Stimulated activated CD4-positive, alpha-beta T cell treated with anti-CD3 and anti-CD28 coated beads, Interleukin-4, amount 100 ng/mL, for 48 hours (primary cell): ENCODE measurements at places on chromosomes 1 and 21.

GRCh38 chr1:172340520-172340919, 80.0 kb upstream of the C1orf105 start:
- DNase-seq = no peak

DNA sequence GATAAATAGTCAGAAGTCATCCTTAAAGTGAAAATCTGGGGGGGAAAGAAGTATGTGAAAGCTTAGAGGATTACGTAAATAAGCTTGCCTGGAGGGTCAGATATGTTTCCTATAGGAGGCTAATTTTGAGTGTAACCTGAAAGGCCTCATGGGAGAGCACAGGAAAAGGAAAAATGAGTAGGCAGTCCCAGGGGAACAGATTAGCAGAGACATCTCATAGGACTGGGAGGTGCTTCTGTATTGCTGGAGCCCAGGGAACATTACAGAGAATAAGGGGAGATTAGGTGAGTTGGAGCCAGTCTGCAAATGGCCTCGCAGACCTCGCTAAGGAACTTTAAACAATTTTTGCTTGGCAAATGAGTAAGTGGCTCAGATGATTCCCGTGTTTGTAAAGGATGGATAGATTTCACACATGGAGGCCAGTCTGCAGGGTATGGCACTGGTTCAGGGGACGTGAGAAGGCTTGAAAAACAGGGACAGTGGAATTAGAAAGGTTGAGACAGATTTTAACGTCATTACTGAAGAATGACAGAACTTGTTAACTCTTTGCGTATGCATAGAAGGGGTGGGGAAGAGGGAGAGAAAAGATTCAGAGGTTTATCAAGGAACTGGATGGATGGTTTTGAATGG, 149.1 kb downstream of the GREM2 start:
- DNase-seq = no peak

GRCh38 chr1:169048043-169048442, 58.4 kb upstream of the ATP1B1 start:
- no peak for DNase-seq

- no peak for DNase-seq
Measured at GRCh38 chr1:3869751-3870301, 12.6 kb downstream of the DFFB start.

DNA sequence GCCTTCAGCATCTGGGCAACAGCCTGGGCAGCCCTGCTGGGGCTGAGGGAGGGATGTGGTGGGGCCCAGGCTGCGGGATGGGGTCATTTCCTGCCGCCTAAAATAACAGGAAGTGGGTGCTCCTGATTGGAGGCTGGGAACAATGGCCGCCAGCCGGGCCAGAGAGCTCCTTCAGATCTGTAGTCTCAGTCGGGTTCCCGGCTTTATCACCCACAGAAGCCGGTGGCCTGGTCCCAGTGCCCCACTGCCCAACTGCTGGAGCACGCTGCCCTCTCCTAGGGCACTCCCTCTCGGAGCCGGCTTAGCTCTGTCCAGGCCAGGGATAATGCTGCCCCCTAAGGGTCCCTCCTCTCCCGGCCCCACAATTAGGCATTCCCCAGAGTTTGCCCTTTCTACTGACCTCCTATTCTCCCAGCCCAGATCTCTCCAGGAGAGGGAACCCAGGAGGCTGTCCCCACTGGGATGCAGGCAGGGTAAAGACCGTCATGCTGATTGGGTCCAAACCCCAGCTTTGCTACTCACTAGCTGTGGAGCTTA, 5.1 kb downstream of the MAP7D1 start:
- DNase-seq = peak; percentile 56

DNA sequence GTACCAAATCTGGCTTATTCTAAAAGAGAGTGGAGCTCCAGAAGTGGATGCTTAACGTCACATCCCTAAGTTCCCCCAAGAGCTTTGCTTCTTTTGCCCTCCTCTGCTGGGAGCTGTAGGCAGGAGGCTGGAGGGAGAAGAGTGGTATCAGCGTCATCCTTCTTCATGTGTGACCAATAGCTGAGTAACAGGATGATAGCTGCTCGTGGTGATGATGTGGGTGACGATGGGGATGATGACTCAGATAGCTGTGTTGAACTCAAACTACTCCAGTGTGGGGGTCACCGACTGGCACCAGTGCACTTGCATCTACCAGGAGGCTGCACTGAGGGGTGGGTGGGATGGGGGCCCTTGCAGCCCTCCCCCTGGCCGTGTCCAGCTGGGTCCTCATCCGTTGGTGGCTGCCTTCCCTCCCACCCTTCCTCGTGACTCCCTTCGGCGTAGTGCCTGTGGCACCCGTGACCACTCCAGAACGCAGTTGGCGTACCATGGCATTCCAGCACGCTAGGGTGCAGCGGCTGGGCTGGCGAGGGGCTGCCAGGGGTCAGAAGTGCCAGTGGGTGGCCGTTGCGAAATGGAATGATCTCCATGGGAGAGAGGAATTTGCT, 1.1 kb downstream of the IGFN1 start:
- DNase-seq = peak; percentile 44

DNA sequence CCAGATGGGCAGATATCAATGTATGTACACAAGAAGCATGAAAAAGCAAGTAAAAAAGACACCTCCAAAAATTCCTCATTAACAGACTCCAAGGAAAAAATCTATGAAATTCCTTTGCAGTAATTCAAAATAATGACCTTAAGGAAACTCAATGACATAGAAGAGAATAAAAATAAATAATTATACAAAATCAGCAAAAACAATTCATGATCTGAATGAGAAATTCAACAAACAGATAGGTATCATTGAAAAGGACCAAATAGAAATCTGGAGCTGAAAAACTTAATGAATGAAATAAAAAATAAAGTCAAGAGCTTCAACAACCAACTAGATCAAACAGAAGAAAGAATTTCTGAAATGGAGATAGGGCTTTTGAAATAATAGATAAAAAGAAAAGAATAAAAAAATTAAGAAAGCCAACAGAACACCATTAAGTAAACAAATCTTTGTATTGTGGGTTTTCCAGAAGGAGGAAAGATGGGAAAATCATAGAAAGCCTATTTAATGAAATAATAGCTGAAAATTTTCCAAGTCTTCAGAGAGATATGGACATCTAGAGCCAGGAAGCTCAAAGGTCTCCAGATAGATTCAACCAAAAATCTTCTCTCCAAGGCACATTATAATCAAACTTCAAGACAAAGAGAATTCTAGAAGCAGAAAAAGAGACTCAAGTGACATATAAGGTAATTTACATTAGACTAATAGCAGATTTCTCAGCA, 52.0 kb upstream of the KCNK1 start:
- no peak for DNase-seq

- peak; percentile 64 for DNase-seq
Measured at GRCh38 chr1:155277902-155278688, 832 bp downstream of the HCN3 start.

- no peak for DNase-seq
Measured at GRCh38 chr1:40803447-40803846, 19.9 kb downstream of the KCNQ4 start.

DNA sequence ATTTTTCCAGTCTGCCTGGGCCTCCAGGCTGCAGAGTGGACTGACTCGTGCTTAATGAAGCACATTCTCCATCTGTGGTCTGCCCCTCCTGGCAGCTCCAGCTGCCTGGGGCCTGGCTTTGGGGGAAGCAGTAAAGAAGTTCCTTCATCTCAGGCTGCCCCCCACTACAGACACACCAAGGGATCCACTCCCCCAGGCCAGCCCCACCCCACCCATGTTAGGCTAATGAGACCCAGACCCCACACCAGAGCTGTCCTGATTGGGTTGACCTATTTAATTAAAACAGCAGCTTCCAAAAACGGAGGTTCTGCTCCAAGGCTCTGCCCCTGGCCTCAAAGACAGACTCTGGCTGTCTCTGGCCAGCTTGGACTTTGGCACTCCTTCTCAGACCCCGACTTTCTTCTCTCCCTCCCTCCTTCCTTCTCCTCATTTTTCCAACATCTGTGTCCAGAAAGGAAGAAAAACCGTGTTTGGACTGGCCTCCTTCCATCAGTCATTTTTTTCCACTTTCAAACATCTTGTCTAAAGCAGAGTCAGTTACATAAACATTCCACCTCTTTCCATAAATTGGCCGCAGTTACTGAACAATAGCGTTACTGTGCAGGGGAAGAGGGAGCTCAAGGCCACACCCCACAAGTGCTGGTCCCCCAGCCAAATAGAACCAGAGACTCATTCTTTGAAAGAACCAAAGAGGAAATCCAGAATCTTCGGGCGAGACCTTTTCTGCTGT, 29.7 kb downstream of the SERTAD4 start:
- DNase-seq = no peak

- DNase-seq = no peak
Measured at GRCh38 chr1:44240802-44241671, 27.8 kb downstream of the DMAP1 start.

DNA sequence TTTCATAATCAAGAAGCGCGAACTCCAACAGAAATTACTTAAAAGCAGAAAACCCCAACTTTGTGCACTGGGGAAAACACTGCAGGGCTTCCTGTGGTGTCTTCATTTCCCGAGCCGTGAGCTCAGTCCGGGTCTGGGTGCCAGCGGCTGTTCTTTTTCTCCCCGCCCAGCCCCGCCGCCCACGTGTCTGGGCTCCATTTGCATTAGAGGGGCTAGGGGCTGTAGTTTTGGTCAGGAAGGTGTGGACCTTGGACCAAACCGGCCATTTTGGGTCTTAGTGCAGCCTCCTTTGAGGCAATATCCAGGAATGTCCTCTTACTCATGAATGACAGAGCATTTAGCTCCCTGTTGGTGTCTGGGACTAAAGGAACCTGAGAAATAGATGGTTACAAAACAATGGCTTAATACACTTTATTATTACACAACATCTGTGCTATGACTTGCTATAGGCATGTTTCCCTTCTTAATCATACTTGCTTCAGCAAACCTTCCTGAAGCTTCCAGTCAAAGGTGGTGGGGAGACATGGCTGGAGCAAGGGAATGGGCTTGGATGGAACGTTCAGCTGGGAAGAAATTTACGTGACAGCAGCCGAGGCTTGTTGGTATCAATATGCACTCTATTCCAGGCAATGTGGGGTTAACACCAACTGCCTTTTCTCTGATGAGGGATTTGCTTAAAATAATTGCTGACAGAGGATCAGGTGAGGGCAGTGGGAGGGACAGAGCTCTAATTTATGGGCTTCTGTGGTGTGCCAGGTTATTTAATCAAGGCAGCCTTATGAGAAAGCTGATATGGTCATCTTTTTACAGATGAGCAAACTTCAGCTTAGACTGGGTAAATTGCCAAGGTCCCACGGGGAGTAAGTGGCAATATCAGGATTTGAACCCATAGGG, 1.1 kb downstream of the AGTRAP start:
- DNase-seq = no peak

DNA sequence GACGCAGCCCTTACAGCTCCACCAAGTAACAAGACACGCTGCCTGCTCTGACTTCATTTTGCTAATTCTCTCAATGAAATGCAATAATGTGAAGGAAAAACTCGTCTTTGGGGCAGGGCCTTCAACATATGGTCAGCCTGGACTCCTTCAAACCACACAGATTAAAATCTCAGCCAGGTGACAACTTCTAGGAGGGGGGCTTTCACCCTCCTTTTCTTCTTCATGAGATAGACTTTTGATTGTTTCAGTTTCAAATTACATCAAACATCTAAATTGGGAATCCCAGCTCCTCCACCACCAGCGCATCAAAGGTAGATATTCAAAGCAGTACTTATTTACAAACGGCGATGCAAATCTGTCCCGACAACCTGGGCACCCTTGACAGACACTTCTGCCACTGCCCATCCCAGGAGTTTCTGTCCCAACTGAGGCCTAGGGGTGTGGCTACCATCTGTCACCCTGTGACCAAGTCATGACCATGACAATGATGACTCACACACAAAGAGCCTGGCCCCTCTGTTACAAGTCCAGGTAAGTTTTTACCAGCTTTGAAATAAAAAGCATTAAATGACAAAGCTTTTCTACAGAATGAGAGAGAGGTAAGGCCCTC, 29.7 kb downstream of the SSBP3 start:
- DNase-seq = no peak

DNA sequence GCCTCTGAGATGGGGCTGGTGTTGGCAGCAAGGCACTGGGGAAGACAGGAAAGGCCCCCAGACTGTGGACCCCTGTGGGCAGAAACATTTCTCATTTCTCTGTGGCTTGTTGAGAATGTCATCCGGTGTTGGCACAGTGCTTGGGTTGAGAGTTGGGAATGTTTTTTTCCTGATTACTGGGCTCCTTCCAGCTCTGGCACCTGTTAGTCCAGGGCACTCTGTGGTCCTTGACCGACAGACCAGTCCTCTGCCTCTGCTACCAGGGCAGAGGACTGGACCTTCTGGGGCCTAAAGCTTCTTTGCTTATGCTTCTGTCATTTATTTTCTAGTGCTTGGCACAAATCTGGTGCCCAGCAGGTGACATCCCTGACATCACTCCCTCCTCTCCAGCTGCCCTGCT, 4.8 kb upstream of the SPRR5 start:
- no peak for DNase-seq

- DNase-seq = no peak
Measured at GRCh38 chr21:17501107-17502006, 11.5 kb upstream of the CXADR start.

DNA sequence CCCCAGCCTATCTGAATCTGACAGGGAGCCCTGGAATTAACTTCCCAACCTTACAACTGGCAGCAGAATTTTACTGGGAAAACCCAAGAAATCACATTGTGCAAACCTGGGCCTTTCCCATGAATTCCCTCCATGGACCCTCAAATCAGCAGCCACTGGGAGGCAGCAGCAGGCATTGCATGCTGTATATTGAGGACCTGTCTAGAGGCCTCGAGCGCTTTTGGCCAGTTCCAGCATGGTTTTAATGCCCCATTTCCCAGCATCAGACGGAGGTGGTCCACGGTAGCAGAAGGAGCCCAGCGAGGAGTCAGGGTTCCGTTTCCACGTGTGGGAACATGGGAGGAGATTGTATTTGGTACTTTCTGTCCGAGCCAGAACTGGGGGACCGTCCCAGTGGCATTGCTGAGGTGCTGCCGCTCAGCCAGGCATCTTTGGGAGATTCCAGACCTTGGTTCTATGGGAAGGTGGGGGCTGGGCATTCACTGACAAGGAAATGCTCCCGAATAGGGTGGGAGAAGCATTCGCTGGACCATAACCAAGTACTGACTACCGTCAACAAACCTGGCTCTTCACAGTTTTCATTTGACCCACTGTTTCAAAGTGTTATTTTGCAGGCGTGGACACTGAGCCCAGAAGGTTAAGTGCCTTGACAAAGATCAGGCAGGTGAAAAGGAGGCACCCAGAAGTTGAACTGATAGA, 15.9 kb downstream of the BMP8A start:
- no peak for DNase-seq

GRCh38 chr21:16248705-16249104, 518.9 kb downstream of the USP25 start:
- DNase-seq = no peak

- DNase-seq = no peak
Measured at GRCh38 chr21:35868869-35869223, 191.5 kb downstream of the SETD4 start.

- no peak for DNase-seq
Measured at GRCh38 chr1:25468033-25468432, 37.3 kb downstream of the MACO1 start.

GRCh38 chr1:212315907-212316306, 30.7 kb downstream of the PPP2R5A start:
- no peak for DNase-seq

- no peak for DNase-seq
Measured at GRCh38 chr1:112040891-112041740, 51.6 kb upstream of the KCND3 start.
